Spleen (tissue), 13 donors: ENCODE measurements at places on chromosomes 13 and 19. TPM values are rescaled to one million over a fixed set of nuclear protein-coding genes. Genes with fewer than 3 reads are reported as not detected.

The SMIM44 gene
- not detected for total RNA-seq

The KLC3 gene
- total RNA-seq: not detected

GRCh38 chr13:65843314-65843731 lies 1386.8 kb downstream of the PCDH9 start:
- H3K4me1 ChIP-seq: no peaks in the 10 kb centered on the region
- H3K27me3 ChIP-seq: no peaks in the 10 kb centered on the region
- H3K36me3 ChIP-seq: no peaks in the 10 kb centered on the region
- no peak overlapping the region for H3K27ac ChIP-seq
- peak; percentile 56 for DNase-seq

DNA sequence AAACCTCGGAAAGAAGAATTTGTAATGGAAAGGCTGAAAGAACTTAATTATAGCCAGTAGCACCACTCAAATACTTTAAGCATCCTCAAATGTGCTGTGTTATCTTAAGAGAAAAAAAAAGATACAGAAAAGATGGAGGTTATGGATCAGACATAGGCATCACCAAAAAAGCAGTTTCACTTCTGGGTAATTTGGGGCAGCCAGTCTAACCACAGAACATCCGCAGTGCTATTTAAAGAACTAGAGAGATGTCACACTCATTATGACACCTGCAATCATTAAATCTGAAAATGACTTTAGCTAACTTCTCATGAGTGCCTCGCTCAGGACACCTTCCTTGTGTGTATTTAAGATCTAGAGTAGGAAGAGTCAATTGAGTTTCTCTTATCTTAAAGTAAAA lies 211.8 kb downstream of the RBM26 start:
- peaks cover 33% of the 10 kb centered on the region for H3K4me1 ChIP-seq
- no peak overlapping the region for H3K27ac ChIP-seq
- DNase-seq: no peak
- no peaks in the 10 kb centered on the region for H3K27me3 ChIP-seq
- H3K36me3 ChIP-seq: no peaks in the 10 kb centered on the region

GRCh38 chr19:35162471-35163326 lies 8.2 kb downstream of the FXYD5 start:
- H3K4me3 ChIP-seq: no peak overlapping the region
- H3K27ac ChIP-seq: no peak overlapping the region
- peaks cover 6% of the 10 kb centered on the region for H3K4me1 ChIP-seq
- DNase-seq: no peak
- H3K36me3 ChIP-seq: peaks cover 90% of the 10 kb centered on the region

DNA sequence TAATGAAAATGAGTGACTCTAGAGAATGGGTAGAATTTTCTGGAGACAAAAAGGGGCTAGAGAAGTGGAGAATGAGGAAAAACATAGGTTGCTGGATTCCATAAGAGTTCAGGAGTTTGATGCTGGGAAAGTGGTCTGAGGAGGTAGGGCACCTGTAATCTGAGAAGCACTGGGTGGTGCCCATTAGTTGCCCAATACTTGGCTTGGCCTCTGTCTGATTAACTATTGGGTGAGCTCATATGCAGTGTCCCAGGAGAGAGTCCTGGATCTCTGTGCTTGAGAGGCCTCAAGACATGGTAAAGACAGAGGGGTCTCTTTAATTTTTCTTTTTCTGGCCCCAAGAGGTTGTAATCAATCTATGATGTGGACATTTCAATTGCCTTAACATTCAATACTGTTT lies 390.1 kb downstream of the TDRD3 start:
- no peaks in the 10 kb centered on the region for H3K4me1 ChIP-seq
- H3K4me3 ChIP-seq: no peak overlapping the region
- no peak overlapping the region for H3K27ac ChIP-seq
- DNase-seq: no peak
- no peaks in the 10 kb centered on the region for H3K36me3 ChIP-seq

- H3K27me3 ChIP-seq: no peaks in the 10 kb centered on the region
- no peaks in the 10 kb centered on the region for H3K4me1 ChIP-seq
- no peaks in the 10 kb centered on the region for H3K36me3 ChIP-seq
- H3K27ac ChIP-seq: no peak overlapping the region
- DNase-seq: peak; percentile 53
Observed at GRCh38 chr13:111514610-111515306, 194.3 kb downstream of the TEX29 start.

DNA sequence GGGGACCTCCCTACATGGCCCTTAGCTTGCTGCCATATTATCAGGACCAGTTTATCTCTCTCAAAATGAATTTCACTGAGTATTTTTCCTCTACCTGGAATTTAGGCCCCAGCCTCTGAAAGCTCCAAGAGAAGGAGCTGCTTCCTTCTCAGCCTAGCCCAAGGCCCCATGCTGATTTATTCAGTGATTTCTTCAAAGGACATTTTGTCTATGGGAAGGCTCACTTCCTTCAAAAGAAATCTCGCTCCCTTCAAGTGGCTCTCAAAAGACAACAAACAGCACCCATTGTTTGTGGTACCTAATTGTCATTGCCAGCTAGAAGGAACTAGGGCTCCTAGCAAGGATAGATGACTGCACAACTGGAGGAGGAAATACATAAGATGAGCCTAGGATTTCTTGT lies 172.4 kb downstream of the SLC7A1 start:
- H3K27me3 ChIP-seq: no peaks in the 10 kb centered on the region
- no peak overlapping the region for H3K4me3 ChIP-seq
- no peaks in the 10 kb centered on the region for H3K4me1 ChIP-seq
- H3K27ac ChIP-seq: no peak overlapping the region
- no peak for DNase-seq
